Kidney (tissue), 22 donors: ENCODE measurements at places on chromosomes 12 and 14.

GRCh38 chr12:130461447-130461815 lies 123.7 kb downstream of the PIWIL1 start:
- DNase-seq: no peak

GRCh38 chr12:11693601-11694000 lies 44.1 kb downstream of the ETV6 start:
- DNase-seq: no peak

DNA sequence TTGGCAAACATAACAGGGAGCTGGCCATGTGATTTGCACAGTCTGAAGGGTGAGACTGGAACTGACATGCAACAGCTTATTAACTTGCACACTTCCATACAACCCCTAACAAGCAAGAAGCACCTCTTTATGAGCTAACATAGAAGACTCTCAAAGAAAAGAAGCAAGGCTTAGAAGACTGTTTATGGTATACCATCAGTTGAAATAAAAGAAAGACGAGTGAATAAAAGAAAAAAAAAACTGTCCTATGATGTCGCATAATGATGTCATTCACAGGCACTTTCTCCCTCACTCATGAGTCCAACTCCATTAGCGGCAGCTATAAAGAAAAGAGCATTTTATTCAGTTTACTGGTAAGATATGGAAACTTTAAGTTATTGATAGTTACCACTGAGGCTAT lies 3.3 kb upstream of the MDM1 start:
- no peak for DNase-seq

- no peak for DNase-seq
Measured at GRCh38 chr14:103112400-103113243, 10.6 kb upstream of the TNFAIP2 start.

GRCh38 chr12:25332143-25332542 lies 81.4 kb upstream of the KRAS start:
- no peak for DNase-seq

- no peak for DNase-seq
Measured at GRCh38 chr12:68630050-68630449, 19.4 kb downstream of the RAP1B start.

DNA sequence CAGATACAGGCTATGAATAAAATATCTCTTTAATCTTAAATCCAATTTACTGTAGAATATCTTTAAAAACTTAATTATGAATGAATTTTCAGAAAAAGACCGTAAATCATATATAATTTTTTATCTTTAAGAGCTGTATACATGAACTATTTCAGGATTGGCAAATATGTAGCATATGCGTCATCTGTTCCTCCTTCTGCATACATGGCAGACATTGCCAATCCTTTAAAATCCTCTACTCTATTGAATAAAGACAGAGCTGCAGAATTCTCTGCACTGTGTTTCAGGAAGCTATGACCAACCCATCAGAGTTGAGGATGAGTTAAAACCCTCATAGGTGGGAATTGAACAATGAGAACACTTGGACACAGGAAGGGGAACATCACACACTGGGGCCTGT lies 279.0 kb downstream of the TMEM117 start:
- DNase-seq: no peak

- no peak for DNase-seq
Measured at GRCh38 chr14:21136024-21136423, 19.8 kb downstream of the OR5AU1 start.

DNA sequence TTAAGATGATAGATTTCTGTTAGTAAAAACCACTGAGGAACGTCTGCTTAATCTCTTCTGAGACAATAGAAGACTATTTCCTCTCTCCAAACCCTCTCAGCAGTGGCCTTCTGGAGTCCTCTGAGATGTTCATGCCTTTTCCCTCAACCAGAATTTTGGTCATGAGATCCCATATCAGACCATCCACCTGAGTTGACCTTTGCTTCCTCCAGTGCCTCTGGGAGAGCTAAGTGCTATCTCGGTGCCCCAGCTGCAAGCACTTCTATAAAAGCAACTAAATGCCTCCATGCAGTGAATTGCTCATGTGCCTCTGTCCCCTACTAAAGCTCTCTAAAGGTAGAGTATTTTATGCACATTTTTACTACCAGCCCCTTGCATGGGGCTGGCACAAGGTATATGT lies 172.8 kb upstream of the BCL2L14 start:
- no peak for DNase-seq

GRCh38 chr14:86141966-86142365 lies 612.0 kb downstream of the FLRT2 start:
- no peak for DNase-seq

DNA sequence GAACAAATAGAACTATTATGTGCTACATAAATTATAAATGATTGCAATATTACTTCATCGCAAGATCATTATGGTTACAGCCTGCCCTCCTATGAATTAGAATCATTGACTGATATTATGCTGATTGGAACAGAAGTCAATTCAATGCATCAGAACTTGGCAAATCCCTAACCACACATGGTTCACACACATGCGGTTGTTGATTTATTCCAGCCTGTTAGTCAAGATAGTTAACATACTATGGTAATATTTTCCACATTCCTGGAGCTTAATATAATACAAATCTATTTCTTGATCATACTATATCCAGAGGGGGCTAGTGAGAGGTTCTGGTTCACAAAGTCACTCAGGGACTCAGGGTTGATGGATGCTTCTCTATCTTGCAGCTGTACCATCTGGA lies 9.7 kb upstream of the CACNA1C start:
- no peak for DNase-seq

- DNase-seq: no peak
Measured at GRCh38 chr12:118035190-118036041, 18.9 kb downstream of the RFC5 start.

GRCh38 chr12:52781399-52782082 lies 4.4 kb upstream of the KRT76 start:
- DNase-seq: no peak

DNA sequence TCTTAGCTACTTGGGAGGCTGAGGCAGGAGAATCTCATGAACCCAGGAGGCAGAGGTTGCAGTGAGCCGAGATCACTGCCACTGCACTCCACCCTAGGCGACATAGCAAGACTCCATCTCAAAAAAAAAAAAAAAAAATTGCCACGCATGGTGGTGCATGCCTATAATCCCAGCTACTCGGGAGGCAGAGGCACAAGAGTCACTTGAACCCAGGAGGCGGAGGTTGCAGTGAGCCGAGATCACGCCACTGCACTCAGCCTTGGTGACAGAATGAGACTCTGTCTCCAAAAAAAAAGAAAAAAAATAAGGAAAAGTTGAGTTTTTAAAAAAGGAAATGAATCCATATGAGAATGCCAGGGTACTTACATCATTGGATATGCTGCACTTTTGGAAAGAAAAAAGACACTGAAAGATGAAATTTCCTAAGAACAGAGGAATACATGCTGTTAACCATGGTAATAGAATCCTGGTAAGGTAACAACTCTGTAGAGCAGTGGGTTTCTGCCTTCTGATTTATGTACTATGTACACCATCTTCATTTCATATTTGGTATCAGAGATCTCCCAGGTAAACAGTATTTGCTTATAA lies 222.7 kb downstream of the ERC1 start:
- no peak for DNase-seq

- DNase-seq: no peak
Measured at GRCh38 chr12:130118181-130118580, 44.1 kb upstream of the FZD10 start.

DNA sequence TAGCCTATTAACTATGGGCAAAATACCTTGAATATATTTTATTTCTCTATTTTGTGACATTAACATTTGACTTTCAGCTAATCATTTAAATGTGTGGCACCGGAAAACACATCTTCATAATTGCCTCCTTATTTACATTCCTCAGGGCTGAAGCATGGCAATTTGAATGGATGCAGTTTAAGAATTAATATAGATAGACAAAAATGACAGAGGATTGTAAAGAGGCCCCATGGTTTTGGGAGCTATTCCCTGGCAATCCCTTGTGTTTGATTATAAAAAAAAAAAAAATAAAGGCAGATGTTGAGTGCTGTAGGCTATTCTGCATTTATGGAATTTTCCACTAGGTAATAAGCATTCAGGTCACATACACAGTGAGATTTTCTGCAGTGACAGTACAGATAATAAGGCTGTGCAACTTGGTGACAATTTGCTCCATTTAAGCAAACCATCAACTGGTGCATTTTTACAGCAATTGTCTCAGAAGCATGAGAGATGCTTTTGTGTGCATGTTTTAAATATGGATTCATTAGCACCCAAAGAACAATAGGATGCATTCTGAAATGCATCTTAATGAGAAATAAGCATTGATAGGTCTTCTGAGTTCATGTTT lies 123.2 kb upstream of the SLC38A4 start:
- DNase-seq: no peak

GRCh38 chr14:68638141-68638999 lies 154.5 kb downstream of the ZFP36L1 start:
- DNase-seq: peak; percentile 88

DNA sequence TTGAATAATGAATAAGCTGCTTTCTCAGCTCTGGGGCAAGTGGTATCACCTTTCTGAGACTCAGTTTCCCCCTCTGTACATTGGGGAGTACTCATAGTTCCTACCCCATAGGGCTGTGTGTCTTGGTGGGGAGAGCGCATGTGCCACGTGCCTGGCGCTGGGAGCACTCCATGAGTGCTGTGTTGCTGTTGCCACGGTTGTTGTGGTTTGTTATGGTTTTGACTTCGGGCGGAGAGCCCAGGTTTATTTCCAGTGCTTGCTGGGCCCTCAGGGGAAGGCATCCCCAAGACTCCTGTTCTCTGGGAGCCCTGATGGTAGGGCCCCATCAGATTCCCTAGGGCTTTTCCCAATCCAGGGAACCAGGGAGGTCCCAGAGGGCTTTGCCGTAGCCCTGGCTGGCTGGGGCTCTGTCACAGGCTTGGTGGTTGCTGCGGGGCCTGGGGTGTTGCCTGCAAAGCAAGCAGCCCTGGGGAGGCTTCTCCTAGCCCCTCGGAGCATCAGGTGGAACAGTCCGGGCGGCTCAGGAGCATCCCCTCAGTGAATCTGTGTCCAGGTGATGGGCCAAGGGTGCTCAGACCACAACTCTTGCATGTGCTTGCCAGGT lies 18.6 kb downstream of the SH2B3 start:
- no peak for DNase-seq

DNA sequence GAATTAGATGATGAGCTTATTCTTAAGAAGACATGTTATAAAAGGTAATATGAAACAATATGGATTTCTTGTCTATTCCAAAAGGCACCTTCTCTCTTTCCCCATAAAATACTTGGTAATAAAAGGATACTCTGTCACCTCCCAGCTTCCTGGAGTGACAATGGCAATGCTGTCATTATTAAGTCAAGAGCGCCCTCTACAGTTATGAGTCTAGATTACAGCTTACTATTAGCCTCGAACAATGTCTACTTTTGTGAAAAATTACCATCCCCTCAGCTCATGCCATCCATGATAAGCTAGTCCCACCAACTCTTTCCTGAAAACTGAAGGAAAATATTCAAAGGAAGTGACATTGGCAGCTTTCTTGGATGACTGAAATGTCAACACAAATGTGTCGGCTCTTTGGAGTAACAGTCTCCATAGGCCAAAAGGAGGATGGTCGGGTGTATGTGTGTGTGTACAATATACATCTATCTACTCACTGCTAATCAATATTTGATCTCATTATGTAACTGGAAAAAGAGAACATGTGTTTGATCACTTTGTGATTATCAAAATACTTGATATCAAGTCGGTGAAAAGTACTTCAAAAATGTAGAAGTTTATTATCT lies 48.7 kb upstream of the CDKN3 start:
- no peak for DNase-seq

DNA sequence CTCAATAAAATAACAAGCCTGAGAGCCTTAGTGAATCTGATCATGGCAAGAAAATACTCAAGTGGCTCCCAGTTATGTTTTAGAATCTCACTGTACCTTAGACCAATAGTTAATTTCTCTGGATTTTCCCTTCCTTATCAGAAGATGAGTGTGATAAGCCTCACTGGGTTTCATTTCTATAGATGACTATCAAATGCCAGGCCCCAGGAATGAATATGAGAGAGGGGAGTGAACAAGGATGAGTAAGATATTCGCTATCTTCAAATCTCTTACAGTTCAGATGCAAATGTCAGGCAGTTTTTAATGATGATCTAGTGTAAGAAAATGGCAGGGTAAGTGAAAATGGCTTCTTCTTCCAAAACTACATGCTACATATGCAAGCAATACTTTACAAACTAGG lies 26.1 kb upstream of the OR10P1 start:
- DNase-seq: no peak

DNA sequence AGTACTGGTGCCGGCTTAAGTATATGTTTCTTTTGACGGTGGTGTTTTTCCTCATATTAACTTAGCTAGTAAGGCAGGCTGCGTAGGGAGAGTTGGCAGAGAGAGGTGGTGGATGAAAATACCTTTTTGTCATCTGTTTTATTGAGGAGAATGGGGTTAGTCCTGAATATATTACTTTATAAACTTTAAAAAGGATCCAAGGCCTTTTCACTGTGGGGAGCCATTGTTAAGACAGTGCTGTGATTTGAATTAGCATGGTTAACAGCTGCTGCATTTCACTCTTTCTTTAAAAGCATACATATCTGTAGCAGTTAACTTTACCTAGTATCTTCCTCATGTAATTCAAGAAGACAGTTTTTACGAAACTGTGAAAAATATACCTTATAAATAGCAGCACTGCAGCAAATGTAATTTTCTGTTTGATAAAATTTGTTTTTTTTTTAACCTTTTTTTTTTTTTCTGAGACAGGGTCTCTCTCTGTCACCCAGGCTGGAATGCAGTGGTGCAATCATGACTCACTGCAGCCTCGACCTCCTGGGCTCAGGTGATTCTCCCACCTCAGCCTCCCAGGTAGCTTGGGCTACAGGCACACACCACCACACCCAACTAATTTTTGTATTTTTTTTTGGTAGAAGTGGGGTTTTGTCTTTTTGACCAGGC lies 57.1 kb downstream of the AEBP2 start:
- no peak for DNase-seq

- no peak for DNase-seq
Measured at GRCh38 chr14:35212471-35213142, 79.6 kb upstream of the PSMA6 start.

- DNase-seq: no peak
Measured at GRCh38 chr12:103882861-103883596, 42.0 kb upstream of the NT5DC3 start.

GRCh38 chr12:67630373-67631088 lies 18.0 kb upstream of the DYRK2 start:
- DNase-seq: no peak

DNA sequence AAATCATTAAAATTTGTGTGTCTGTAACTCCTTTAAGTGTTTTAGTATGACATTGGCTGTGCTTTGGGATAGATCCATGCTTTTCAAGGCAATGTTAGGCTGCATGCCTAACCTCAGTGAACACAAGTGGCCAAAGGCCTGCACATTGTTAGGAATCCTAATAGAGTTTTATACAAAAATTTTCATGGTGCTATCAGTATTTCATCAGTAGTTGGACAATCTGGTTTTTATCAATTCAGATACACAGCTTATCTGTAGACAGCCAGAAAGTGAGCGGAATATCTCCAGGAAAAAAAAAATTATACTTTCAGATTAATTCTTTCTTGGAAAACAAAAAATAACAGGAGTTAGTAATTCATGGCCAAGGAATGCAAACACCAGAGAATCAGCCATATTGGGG lies 324.0 kb upstream of the PDE3A start:
- DNase-seq: no peak

- DNase-seq: no peak
Measured at GRCh38 chr12:8677362-8677761, 14.7 kb upstream of the MFAP5 start.

- DNase-seq: no peak
Measured at GRCh38 chr12:116045150-116045549, 232.3 kb downstream of the MED13L start.
